ENCODE measurements at places on chromosomes 6 and 20.

DNA sequence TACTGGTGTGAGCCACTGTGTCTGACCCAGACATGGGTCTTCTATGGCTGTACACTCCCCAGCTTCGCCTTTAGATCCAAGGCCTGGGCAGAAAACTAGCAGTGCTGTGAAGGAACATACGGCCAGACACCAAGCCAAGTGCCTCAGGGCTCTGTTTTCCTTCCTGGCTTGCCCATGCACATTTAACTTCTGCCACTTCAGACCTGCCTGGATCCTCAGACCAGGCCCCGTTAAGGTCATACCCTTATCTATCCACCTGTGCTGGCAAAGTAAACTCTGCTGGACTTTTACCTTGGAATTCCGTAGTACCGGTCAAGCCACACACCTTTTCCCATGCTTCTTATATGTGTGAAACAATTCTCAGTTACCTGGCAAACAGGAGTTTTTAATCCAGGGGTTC is 644.8 kb downstream of the PTPRT start:
- no peak for DNase-seq

DNA sequence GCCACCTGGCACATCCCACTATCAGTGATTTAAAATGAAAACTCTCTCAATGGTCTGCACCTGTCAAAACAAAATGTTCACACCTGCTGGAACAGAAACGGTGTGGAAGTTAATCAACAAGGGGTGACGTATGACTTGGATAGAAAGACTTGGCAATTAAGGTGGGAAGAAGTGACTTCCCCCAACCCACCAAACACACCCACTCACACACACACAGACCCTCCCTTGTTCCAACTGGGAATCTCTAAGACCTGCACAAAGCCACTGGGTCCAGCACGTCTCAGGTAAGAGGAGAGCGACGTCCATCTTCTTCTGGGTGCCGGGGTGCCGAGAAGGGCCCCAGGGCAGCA is 25.1 kb upstream of the TCFL5 start:
- DNase-seq: no peak

- DNase-seq: peak; percentile 69
Measured at GRCh38 chr6:75934643-75935472, 137.6 kb downstream of the IMPG1 start.

DNA sequence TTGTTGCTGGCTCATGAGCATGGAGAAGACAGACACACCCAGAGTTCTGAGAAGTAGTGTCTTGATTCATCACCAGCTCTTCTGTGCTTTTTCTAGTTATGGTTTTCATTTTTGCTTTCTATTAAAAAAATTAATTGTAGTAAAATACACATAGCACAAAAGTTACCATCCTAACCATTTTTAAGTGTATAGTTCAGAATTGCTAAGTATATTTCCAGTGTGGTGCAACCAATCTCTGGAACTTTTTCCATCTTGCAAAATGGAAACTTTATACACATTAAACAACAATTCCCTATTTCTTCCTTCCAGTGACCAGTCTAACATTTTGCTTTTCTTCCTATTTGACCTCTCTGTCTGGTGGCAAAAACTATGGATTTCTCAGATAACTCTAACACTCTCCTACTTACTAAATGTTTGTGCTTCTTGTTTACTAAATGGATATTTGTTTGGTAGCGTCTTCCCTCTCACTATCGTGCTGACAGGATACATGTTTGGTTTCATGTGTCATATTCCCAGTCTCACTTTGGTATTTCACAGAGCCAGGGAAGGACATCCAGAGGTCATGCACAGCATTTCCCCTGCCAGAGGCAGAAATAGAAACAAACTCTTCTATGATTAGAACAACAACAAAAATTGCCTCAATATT is 40.6 kb downstream of the TXLNB start:
- no peak for DNase-seq

- DNase-seq: no peak
Measured at GRCh38 chr6:83804886-83805285, 48.3 kb upstream of the RIPPLY2 start.

DNA sequence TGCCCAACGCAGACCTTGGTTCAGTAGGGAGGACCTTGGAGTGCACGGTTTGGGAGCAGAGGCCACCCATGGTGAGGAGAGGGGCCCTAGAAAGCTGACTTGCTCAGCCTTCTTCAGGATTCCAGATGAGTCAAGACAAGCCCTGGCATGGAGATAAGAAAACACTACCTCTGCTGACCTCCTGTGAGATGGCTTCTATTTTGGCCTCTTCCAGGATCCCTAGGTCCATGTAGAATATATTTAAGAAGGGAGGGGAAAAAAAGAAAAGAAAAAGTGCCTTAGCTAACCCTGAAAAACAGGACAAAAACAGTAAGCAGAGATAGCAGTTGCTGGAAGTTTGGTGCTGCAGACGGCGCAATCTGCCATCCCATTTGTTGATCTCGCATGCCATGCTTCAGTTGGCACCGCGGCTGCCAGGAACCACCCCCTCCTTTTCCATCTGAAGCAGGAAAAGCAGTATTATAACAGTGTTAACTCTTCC is 100.0 kb downstream of the ARMC2 start:
- no peak for DNase-seq

- no peak for DNase-seq
Measured at GRCh38 chr20:57441510-57442154, 50.4 kb downstream of the RBM38 start.

GRCh38 chr6:42745083-42745639 is 742 bp downstream of the TBCC start:
- DNase-seq: no peak

DNA sequence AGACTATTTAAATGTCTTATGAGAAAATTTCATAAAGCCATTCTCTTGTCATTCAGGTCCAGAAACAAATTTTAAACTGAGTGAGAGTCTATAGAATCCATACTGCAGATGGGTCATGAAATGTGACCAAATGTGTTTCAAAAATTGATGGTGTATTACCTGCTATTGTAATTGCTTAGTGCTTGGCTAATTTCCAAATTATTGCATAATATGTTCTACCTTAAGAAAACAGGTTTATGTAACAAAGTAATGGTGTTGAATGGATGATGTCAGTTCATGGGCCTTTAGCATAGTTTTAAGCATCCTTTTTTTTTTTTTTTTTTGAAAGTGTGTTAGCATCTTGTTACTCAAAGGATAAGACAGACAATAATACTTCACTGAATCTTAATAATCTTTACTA is 5.0 kb downstream of the MARCKS start:
- no peak for DNase-seq

- DNase-seq: no peak
Measured at GRCh38 chr20:17543531-17544131, 12.5 kb upstream of the BFSP1 start.

- DNase-seq: no peak
Measured at GRCh38 chr6:138424004-138424904, 20.2 kb downstream of the HEBP2 start.

GRCh38 chr6:163460307-163460782 is 45.8 kb downstream of the QKI start:
- DNase-seq: no peak

- DNase-seq: no peak
Measured at GRCh38 chr20:3339571-3339970, 67.9 kb downstream of the DNAAF9 start.

DNA sequence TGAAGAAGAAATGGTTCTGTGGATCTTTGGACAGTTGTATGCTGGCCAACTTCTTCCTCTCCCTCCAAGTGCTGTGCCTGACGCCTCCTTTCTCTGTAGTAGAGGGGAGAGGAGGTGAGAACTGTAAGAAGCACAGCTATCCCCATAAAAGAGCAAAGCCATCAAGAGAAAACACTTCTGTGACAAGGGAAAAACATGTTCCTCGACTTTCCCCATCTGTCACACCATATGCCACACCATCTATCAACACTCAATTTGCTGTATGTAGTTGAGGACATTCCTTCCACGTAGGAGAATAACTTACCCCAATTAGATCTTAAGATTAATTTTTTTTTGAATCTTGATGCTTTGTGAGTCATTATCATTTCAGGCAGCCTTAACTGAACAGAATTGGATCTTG is 156.2 kb upstream of the PLCB4 start:
- DNase-seq: no peak

DNA sequence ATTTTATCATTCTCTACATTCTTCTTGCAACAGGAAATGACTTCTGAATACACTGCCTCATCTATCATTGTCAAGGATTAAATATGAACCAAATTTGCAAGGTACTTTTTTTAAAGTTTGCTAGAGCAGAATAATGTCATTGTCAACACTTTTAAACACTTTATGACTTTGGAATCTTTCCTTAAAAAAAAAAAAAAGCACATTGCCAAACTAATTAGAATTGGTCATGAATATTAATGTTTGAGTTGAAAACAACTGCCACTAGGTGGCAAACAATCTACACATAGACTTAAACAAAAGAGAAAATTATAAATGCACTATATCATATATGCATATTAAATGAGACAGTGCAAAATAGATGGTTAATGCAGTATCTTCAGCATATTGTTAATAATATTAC is 32.5 kb upstream of the TMEM244 start:
- DNase-seq: no peak

DNA sequence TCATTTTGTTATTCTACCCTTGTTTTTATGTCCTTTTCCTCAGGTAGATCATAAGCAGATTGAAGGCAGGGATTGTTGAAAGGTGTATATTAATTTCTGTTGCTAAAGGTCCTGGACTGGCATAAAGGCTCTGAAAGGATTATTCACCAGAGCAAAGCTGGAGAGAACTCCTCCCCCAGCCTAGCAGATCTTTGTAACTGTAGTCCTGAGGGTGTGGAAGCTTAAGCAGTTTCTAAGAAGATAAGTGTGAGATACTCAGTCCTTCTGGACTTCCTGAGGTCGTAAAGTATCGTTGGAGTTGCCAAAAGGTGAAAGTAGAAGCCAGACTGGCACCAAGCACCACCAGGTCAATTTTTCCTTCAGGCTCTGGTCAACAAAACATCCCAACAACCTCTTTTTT is 24.2 kb downstream of the CGA start:
- DNase-seq: no peak

DNA sequence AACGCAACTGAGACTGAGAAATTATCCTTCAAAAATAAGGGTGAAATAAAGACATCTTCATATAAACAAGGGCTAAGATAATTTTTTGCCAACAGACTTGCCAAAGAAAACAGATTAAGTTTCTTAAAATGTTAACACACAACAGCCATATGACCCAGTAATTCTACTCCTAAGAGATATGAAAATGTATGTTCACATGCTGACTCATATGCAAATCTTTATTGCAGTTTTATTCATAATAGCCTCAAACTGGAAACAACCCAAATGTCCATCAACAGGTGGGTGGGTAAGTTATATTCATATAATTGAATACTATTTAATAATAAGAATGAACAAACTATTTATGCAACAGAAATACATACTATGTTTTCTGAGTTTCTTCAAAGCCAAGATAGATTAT is 140.1 kb downstream of the REV3L start:
- DNase-seq: no peak

GRCh38 chr6:25253351-25253750 is 25.8 kb upstream of the CARMIL1 start:
- DNase-seq: no peak
